ENCODE measurements at places on chromosomes 3 and 15.

GRCh38 chr3:161556941-161557340, 60.3 kb downstream of the OTOL1 start:
- no peak for DNase-seq

GRCh38 chr15:27223179-27223578, 252.2 kb downstream of the GABRG3 start:
- no peak for DNase-seq

- no peak for DNase-seq
These were observed 132.8 kb upstream of the SMAD3 start for GRCh38 chr15:66932634-66933024.

- DNase-seq, result no peak
These were observed 57.4 kb upstream of the PHLDB2 start for GRCh38 chr3:111801693-111802092.

DNA sequence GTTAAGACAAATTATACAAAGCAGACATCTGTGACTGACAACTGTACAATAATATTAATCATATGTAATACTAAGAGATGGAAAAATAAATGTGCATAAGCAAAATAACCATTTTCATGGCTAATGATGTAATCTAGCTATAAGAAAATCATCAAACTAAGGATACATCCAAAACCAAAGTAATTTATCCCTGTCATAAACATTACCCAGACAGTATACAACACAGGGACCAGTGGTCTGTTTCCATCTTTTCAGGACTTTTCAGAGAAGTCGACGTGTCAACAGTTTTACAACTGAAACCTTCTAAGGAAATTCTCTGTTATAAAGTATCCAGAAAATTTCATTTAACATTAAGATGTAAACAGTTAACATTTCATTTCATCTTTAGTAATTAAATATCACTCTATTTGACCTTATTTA, 11.0 kb downstream of the THBS1 start:
- no peak for DNase-seq

GRCh38 chr3:153573481-153573880, 411.5 kb downstream of the RAP2B start:
- no peak for DNase-seq

DNA sequence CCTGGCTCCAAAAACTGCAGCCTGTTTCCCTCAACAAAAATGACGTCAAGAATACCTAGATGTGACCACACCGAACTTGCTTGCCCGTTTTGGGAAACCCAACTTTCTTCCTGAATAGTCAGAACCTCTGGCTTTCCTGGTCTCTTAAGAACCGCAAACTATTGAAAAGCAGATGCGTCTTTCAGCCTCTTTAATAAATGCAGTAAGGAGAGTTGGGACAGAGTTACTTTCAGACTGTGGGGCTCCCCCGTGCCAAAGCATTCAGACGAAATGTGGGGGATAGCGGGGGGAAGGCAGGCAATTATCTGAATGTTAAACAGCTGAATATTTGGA, 1.2 kb upstream of the PROK2 start:
- no peak for DNase-seq

DNA sequence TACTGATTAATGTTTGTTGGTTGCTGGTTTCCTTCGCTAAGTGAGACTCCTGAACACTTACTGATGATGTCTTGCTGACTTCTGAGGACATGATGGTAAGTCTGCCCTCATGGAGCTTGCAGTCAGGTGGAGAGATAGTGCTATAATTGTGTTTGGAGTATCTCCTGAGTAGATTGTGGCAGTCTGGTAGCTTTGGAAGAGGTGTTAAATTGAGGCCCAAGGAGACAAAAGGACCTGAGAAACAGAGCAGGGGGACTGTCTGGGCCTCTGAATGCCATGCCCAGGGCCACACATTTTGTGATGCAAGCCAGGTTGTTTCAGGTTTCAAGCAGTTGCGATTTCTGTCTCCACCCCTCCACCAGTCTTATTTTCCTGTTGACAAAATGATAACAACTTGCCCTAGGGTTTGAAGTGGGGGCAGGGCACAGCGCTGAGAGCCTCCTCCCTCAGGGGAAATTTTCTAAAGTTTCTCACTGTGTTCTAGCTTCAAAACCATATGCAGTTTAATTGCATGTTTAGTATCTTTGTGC, 16.7 kb downstream of the SMAD3 start:
- peak; percentile 62 for DNase-seq

DNA sequence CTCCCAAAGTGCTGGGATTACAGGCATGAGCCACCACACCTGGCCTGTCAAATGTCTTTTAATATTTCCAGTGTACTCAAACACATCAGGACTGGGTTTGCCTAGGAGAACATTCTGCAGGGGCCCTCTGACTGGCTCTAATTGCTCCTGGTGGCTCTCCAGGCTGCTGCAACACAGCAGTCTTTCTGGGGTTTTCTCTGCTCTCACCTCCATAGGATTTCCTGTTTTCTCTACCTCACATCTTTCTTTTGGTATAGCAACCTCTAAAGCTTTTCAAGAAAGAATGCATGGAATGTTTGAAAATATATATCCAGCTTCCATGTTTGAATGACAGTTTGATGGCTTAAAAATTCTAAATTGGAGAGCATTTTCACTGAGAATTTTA, 83.3 kb upstream of the IGSF10 start:
- no peak for DNase-seq

- DNase-seq, result no peak
These were observed 639.5 kb downstream of the NR2F2 start for GRCh38 chr15:96969732-96970710.

- no peak for DNase-seq
These were observed 222.3 kb downstream of the NR1D2 start for GRCh38 chr3:24167429-24167828.

GRCh38 chr3:127718916-127719290, 46.2 kb downstream of the ABTB1 start:
- no peak for DNase-seq

- no peak for DNase-seq
These were observed 55.5 kb upstream of the MRPS22 start for GRCh38 chr3:139288266-139288821.

DNA sequence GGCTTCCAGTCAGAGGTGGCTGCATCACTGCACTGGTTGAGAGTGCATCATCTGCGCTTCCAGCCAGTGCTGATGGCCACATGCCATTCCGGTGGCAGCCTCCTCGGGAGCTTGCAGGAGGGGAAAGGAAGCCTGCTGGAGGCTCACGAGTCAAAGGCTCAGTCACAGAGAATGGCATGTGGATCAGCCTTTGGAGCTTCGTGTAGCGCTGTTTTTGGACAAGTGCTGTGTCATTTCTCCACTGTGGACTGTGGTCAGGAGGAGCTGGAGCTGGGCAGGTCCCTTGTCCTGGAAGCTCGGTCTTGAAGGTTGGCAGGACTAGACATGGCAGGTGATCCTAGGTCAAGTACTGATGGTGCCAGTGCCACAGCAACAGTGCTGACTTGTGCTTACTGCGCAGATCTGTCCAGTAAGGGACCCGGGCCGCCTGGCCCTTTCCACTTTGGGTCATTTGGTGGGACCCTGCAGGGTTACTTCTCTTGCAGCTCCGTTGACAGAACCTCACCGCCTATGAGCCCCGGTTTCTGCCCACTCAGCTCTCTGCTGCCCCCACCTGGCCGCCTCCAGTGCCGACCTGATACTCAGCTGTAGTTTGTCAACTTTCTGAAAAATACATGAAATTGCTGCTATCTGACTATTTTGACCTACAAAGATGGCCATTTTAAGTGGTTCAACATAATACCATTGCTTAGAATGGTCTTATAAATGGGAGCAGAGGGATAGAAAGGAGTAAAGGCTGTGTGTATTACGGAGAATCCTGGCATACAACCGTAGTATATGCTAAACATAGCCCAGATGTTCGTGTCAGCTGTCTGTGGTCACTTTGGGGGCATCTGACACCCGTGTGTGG, 27.6 kb upstream of the TRPM1 start:
- peak; percentile 75 for DNase-seq

- no peak for DNase-seq
These were observed 3.9 kb downstream of the HHLA2 start for GRCh38 chr3:108300103-108300849.

DNA sequence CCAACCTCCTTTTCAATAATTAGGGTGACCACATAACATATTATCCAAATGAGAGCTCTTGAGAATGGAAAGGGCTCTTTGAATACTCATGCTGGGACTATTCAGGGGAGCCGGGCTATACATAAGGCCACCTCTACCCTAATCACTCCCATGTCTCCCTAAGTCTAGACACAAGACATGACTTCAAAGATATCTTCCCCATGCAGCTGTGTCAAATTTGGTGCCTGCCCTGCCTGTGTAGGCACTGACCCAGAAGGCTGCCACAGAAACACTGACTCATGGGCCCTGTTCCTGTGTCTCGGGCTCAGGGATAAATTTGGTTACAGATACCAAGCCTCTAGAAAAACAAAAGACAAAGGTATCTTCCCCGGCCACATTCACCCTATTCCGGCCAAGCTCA, 70.3 kb downstream of the MYLK start:
- no peak for DNase-seq

DNA sequence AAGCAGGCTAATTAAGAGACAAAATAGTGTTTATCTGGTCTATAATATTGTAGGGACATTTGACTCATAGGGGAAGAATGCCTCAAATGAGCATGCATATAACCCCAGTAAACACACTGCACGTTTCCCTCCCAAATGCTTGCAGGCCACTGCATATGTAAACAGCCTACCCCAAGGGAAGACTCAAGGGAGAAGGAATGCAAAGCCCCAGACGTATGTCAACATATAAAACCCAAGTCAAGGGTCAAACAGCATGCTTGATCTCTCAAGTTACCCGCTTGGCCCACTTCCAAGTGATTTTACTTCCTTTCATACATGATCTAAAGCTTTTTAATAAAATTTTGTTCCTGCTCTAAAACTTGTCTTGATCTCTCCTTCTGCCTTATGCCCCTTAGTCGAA, 1090.0 kb downstream of the OTOL1 start:
- DNase-seq, result no peak

DNA sequence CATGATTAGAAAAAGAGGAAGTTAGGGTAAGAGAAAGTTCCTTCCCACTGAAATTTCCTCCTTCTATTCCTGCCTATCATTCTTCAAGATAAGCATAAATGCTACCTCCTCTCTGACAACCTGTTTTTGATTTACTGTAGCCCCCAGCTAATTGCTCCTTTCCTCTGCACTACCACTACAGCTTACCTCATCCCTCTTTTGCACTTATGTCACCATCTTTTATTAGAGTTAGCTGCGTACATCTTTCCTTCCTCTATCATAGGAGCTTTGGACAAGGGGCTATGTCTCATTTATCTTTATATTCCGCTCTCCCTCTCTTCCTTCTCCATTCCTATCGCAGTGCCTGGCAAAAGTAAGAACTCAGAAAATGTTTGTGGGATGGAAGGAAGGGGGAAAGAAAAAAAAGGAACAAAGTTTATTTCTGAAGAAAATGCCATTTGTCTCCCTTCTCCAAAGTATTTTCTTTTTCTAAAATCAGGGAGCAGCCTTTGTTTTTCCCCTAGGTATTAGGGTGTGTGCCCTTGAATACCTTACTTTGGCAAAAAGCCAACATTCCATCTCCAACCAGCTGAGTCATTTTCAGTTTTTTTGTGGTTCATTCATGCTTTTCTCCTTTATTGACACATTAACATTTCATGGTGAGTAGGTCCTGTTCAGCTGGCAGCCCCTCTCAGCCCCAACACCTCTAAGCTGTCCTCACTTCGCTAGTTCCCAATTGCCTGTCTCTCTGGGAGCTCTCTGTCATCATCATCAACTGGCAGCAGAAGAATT, 87.6 kb upstream of the SOX2 start:
- DNase-seq, result peak; percentile 52

GRCh38 chr15:50544368-50544767, 2.1 kb downstream of the USP50 start:
- no peak for DNase-seq

GRCh38 chr15:57235873-57236272, 140.4 kb upstream of the CGNL1 start:
- no peak for DNase-seq

DNA sequence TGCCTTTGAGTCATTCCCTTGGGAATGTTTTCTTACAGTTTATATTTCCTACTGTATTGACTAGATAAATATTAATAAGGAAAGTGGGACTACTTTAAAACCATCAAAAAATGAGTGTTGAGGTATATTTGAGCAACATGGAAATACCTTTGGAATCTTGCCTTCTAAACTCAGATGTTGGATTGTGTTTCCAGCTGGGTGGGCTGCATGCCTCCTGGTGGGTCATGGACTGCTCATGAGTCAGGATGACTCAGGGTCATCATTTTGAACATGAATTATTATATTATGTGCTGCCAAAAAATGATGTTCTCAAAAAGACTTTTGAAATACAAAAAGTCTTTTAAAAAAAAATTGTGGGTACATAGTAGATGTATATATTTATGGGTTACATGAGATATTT, 41.1 kb upstream of the APH1B start:
- no peak for DNase-seq
